ENCODE measurements at places on chromosomes 5 and 9.

- no peak for DNase-seq
Observed at GRCh38 chr9:113652355-113653152, 189.0 kb downstream of the RGS3 start.

DNA sequence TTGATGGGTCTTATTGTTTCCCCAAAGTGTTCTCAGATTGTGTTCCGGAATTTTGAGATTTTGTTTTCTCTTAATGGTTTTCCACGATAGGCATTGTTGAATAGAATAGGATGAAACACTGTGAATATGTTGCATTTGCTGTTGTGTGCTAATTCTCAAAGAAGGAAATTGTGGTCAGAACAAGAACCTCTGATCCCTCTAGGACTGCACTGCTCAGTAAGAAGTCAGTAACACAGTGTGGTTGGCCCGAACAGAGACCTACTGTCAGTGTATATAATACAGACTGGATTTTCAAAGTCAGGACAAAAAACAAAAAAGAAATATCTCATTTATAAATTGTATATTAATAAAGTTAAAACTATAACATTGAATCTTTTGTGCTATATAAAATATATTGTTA, 494.8 kb downstream of the MAT2B start:
- DNase-seq, result no peak

DNA sequence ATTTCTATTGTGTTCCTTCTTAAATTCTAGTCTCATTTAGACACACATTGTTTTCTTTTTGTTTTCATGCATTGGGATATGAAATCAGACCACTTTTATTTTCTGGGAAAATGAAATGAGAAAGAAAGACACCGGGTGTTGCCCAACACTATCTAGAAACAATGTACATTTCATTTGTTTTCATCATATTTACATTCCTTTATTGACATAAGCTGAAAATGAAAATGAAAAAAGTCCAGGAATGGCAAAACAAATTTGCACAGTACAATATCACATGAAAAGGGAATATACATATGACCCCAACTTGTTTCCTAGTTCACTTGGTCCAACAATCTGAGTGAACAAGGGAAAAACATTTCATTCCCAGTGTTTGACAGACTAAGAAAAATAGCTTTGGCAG, 20.7 kb downstream of the IFNE start:
- no peak for DNase-seq

- DNase-seq, result no peak
Observed at GRCh38 chr5:170429014-170429413, 39.8 kb upstream of the KCNMB1 start.

All from LNCaP clone FGC (cell line).